Tibial artery (tissue), 4 donors: ENCODE measurements at places on chromosomes 6 and 20.
A peak's percentile ranks its signal among the peaks of the same experiment; 100 is the strongest.

- no peaks in the 10 kb centered on the region for H3K4me1 ChIP-seq
- DNase-seq, result no peak
- no peak overlapping the region for H3K4me3 ChIP-seq
- H3K36me3 ChIP-seq, result peaks cover 22% of the 10 kb centered on the region
- no peak overlapping the region for H3K27ac ChIP-seq
These were observed 208.3 kb downstream of the TASP1 start for GRCh38 chr20:13430346-13431002.

DNA sequence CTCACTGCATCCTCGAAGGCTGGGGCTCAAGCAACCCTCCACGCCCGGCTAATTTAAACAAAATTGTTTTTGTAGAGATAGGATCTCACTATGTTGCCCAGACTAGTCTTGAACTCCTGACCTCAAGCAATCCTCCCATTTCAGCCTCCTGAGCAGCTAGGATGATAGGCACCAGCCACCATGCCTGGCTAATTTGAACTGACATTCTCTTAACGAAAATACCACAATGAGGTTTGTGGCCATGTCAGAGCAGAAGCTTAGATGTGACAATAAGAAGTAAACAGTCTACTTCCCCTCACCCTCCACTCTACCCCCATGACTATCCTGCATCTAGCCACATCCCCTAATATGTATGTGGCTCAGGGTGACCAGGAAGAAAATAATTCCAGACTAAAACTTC is 74.8 kb upstream of the PLCB4 start:
- no peak overlapping the region for H3K27ac ChIP-seq
- no peak for DNase-seq
- H3K4me1 ChIP-seq, result no peaks in the 10 kb centered on the region
- H3K27me3 ChIP-seq, result no peaks in the 10 kb centered on the region
- H3K36me3 ChIP-seq, result no peaks in the 10 kb centered on the region
- no peak overlapping the region for H3K4me3 ChIP-seq

DNA sequence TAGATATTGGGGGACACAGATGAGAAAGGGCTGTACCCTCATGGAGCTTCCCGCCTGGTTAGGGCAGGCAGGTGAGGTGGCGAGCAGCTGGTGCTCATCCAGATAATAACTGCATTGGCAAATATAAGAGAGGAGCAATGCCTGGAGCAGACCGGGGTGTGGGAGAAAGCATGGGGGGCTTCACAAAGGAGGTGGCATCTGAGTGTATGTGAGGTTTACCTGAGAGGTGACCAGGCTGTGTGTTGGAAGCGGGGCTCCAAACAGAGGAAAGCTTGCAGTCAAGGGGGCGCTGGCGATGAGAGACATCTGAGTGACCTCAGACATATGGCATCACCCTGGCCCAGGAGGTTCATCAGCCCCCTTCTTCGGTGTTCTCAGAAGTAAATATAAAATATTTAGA is 72.1 kb upstream of the PMEPA1 start:
- H3K4me3 ChIP-seq, result no peak overlapping the region
- H3K4me1 ChIP-seq, result no peaks in the 10 kb centered on the region
- no peak overlapping the region for H3K27ac ChIP-seq
- H3K36me3 ChIP-seq, result no peaks in the 10 kb centered on the region

GRCh38 chr6:46412662-46413061 is 78.6 kb downstream of the RCAN2 start:
- H3K4me3 ChIP-seq, result no peak overlapping the region
- H3K4me1 ChIP-seq, result peaks cover 79% of the 10 kb centered on the region
- no peak overlapping the region for H3K27ac ChIP-seq
- no peaks in the 10 kb centered on the region for H3K36me3 ChIP-seq
- H3K27me3 ChIP-seq, result no peaks in the 10 kb centered on the region
- DNase-seq, result no peak

DNA sequence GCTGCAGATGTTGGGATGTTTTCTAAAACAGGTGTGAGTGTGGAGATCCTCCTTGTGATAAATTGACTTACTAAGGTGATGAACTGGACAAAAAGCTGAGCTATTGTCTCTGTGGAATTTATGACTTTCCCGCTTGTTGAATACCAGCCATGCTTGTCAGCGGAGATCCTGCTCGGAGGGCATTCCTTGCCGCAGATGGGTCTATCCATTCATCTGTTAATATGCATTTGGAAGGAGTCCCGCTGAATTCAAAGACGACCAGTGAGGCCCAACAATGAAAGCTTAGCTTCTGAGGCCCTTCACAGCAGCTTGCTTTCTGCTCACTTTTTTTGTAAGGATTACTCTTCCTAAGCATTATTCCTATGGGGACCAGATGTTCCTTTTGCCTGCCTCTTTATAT is 124.9 kb downstream of the TIAM2 start:
- no peak overlapping the region for H3K4me3 ChIP-seq
- no peaks in the 10 kb centered on the region for H3K27me3 ChIP-seq
- H3K27ac ChIP-seq, result no peak overlapping the region
- no peaks in the 10 kb centered on the region for H3K4me1 ChIP-seq

DNA sequence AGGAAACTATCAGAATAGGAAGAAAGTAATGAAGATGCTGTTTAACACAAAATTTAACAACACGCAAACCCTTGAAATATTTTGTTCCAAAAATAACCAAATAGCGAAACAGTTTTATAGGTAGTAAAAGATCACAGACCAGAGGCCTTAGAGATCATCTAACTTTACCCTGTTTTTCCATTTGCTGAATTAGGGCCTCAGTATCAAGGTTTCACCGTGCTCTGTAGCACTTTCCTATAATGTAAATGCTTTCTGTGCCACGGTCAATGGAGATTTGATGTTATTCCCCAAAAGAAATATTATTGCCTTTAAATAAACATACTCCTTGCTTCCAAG is 23.7 kb downstream of the EPB41L2 start:
- no peaks in the 10 kb centered on the region for H3K27me3 ChIP-seq
- H3K36me3 ChIP-seq, result no peaks in the 10 kb centered on the region
- no peak overlapping the region for H3K27ac ChIP-seq
- no peak for DNase-seq
- H3K4me1 ChIP-seq, result peaks cover 6% of the 10 kb centered on the region

DNA sequence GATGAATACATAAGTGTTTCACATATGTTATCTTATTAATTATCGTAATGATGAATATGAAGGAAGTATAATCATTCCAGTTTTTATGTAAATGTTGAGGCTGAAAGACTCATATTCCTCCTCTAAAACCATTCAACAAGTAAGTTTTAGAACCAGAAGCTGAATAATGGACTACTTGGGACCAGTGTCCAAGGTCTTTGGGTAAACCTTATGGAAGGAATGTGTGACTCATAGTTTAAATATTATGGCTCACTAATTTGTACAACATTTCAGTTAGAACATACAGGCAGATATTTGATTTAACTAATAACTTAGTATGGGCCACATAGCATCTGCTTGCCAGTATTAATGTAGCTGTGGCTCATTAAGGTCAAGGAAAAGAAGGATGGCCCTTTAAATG is 209.6 kb downstream of the TFAP2B start:
- H3K4me3 ChIP-seq, result no peak overlapping the region
- H3K36me3 ChIP-seq, result no peaks in the 10 kb centered on the region
- H3K27me3 ChIP-seq, result no peaks in the 10 kb centered on the region
- DNase-seq, result no peak
- H3K27ac ChIP-seq, result no peak overlapping the region

GRCh38 chr20:51037532-51038115 is 14.7 kb upstream of the KCNG1 start:
- H3K27me3 ChIP-seq, result no peaks in the 10 kb centered on the region
- H3K4me3 ChIP-seq, result no peak overlapping the region
- no peaks in the 10 kb centered on the region for H3K4me1 ChIP-seq
- H3K27ac ChIP-seq, result no peak overlapping the region

DNA sequence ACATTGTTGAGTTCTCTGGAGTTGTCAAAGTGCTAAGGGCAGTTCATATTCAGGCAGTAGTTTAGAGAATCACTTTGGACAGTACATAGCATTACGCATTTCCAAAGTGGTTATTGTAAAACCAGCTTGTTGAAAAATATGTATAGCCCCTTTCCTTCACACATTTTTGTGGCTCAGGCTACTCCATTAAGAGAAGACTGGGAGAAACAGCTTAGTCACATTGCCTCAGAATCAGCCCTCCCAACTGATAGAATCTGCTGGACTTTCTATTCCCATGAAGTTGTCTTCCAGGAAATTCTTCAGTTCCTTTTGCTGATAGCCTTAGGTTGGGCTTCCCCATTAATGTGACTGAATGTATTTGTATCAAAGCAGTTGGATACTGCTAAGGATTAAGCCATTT is 39.5 kb upstream of the HDGFL1 start:
- H3K36me3 ChIP-seq, result no peaks in the 10 kb centered on the region
- no peaks in the 10 kb centered on the region for H3K27me3 ChIP-seq
- H3K27ac ChIP-seq, result no peak overlapping the region

DNA sequence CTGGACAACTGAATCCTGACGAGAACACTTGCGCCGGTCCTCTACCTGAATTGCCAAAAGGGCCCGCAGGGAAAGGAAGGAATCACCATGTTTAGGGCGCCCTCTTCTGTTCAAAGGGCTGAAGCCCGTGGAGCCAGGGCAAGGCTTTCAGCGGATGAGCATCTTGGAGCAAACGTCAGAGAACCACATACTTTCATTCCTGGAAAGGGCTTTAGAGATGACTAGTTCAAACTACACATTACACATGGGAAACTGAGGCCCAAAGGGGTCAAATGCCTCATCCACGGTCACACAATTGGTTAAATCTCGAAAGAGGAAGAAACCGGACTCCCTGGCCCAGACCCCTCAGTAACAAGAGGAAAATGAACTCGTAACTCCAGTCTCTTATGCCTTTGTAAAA is 11.5 kb upstream of the ZNF133 start:
- H3K36me3 ChIP-seq, result no peaks in the 10 kb centered on the region
- H3K4me1 ChIP-seq, result no peaks in the 10 kb centered on the region
- no peak overlapping the region for H3K27ac ChIP-seq
- no peaks in the 10 kb centered on the region for H3K27me3 ChIP-seq
- peak; percentile 46 for DNase-seq

DNA sequence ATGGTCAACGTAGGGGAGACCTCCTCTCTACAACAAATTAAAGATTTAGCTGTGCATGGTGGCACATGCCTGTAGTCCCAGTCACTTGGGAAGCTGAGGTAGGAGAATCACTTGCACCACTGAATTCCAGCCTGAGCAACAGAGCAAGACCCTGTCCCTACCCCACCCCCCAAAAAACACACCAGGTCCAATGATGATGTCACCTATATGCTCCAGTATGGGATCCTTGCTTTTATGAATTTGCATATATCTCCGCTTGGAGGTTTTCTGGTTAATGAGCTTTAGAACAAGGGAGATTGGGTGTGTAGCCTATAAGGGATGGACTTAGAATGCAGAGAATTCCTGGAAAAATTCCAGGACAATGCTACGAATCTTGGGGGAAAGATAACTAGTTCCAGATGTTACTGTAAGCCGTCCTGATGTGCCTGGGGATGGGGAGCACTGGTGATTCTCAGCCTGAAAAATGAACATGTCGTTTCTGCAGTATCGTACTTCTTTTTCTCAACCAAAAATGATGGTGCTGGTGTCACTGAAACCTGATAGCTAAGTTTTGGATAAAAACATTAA is 61.1 kb downstream of the ZBTB2 start:
- no peaks in the 10 kb centered on the region for H3K36me3 ChIP-seq
- H3K4me3 ChIP-seq, result no peak overlapping the region
- H3K27me3 ChIP-seq, result no peaks in the 10 kb centered on the region
- no peaks in the 10 kb centered on the region for H3K4me1 ChIP-seq

DNA sequence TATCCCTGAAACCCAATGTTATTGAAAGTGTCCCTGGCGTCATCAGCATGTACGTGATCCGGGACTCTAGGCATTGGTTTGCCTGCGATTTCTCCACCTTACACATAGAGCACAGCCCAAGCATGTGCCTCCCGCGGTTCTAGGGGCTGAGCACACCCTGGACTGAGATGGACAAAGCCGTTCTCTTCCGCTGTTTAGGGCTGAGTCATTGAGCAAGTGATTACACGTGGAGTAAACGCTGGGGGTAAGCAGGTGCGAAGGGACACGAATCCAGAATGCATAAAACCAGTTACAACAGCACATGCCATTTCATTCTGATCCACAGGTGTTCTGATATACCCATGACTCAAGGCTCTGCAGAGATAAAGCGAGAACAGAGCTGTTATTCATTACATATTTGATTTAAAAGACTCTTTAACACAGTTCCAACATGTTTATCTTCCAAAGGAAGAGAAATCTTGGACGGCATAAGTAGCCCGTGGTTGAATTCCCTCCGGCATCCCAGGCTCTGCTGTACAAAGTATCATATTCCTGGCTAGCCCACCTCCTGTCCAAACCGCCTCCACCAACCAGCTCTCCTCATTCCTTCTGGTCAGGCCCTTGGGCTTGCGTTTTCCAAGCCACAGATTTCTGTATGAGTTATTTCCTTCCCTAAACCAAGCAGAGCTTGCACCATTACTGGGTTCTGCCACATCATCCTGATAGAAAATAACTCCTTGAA is 36.1 kb upstream of the THBS2 start:
- H3K27me3 ChIP-seq, result no peaks in the 10 kb centered on the region
- no peaks in the 10 kb centered on the region for H3K36me3 ChIP-seq
- peaks cover 11% of the 10 kb centered on the region for H3K4me1 ChIP-seq
- peak; percentile 76 for DNase-seq

- no peaks in the 10 kb centered on the region for H3K36me3 ChIP-seq
- H3K27ac ChIP-seq, result no peak overlapping the region
- no peak overlapping the region for H3K4me3 ChIP-seq
These were observed 164.3 kb upstream of the MLN start for GRCh38 chr6:33967966-33968724.

GRCh38 chr6:6503191-6503590 is 85.3 kb upstream of the LY86 start:
- H3K36me3 ChIP-seq, result no peaks in the 10 kb centered on the region
- H3K27me3 ChIP-seq, result no peaks in the 10 kb centered on the region
- H3K27ac ChIP-seq, result no peak overlapping the region
- DNase-seq, result no peak

DNA sequence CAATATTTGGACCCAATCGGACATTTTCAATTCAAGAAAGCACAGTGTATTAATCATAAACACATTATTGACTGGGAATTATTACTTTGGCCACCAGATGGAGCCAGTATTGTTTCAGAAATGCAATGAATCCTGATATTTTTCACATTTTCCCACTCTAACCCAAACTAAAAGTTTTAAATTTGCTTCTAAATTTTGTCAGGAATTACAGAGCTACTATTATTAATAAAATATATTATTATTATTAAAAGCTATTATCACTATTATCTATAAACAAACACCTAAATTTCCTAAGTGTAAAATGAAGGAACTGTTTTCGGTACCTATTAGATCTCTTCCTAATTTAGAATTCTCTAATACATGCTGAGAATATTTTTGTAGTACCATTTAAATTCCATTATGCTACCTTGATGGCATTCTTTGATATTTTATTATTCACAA is 245.3 kb downstream of the OGFRL1 start:
- no peak overlapping the region for H3K27ac ChIP-seq
- H3K36me3 ChIP-seq, result no peaks in the 10 kb centered on the region
- H3K27me3 ChIP-seq, result no peaks in the 10 kb centered on the region
- H3K4me3 ChIP-seq, result no peak overlapping the region

GRCh38 chr20:59923514-59923913 is 9.9 kb downstream of the SYCP2 start:
- no peak overlapping the region for H3K27ac ChIP-seq
- no peaks in the 10 kb centered on the region for H3K27me3 ChIP-seq
- no peak overlapping the region for H3K4me3 ChIP-seq
- H3K4me1 ChIP-seq, result no peaks in the 10 kb centered on the region
- no peaks in the 10 kb centered on the region for H3K36me3 ChIP-seq
- DNase-seq, result no peak
